ENCODE measurements at places on chromosomes 5 and 9. TPM values are rescaled to one million over a fixed set of nuclear protein-coding genes. Genes with fewer than 3 reads are reported as not detected.

DNA sequence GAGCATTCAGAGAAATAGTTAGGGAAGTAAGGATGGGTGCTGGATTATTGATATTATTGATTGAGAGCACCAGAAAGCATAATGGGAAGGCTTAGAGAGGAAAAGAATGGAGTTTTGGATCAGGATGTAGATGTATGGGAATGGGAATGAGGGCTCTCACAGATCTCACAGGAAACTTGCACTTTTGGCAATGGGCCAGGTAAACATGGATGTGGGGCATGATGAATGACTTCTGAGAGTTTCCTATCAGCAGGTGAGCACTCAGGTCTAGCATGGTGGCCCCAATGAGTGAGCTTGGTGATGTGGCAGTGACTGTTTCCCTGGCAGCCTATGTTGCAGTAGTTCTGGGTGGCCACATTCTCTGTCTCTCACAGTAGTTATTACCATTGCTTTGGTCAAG is 283.8 kb downstream of the FBXL7 start:
- H3K27me3 ChIP-seq = no peaks in the 10 kb centered on the region
- H3K27ac ChIP-seq = no peak overlapping the region
- DNase-seq = no peak
- H3K4me3 ChIP-seq = no peak overlapping the region
- no peaks in the 10 kb centered on the region for H3K36me3 ChIP-seq

ZBTB43 gene
- total RNA-seq = 16.7 TPM

GRCh38 chr5:23742701-23743100 is 235.3 kb downstream of the PRDM9 start:
- H3K4me3 ChIP-seq = no peak overlapping the region
- no peak overlapping the region for H3K27ac ChIP-seq
- H3K36me3 ChIP-seq = no peaks in the 10 kb centered on the region
- no peak for DNase-seq

TMEM171 gene
- 1.3 TPM for total RNA-seq

- H3K27me3 ChIP-seq = no peaks in the 10 kb centered on the region
- peaks cover 21% of the 10 kb centered on the region for H3K4me1 ChIP-seq
- no peak overlapping the region for H3K4me3 ChIP-seq
- no peak overlapping the region for H3K27ac ChIP-seq
- no peak for DNase-seq
- no peaks in the 10 kb centered on the region for H3K36me3 ChIP-seq
These were observed 302.7 kb downstream of the MAN2A1 start for GRCh38 chr5:109992264-109992915.

All from type B pancreatic cell (in vitro differentiated cells).